ENCODE measurements at places on chromosomes 1 and 21. TPM values are rescaled to one million over a fixed set of nuclear protein-coding genes. Genes with fewer than 3 reads are reported as not detected.

SELENOF gene
- 223 TPM for total RNA-seq

LCE3D gene
- total RNA-seq, result not detected

ASTN1 gene
- total RNA-seq, result under 0.01 TPM

VSIG8 gene
- total RNA-seq, result not detected

ESRRG gene
- total RNA-seq, result 0.52 TPM

REG4 gene
- not detected for total RNA-seq

CLDN17 gene
- total RNA-seq, result not detected

DNA sequence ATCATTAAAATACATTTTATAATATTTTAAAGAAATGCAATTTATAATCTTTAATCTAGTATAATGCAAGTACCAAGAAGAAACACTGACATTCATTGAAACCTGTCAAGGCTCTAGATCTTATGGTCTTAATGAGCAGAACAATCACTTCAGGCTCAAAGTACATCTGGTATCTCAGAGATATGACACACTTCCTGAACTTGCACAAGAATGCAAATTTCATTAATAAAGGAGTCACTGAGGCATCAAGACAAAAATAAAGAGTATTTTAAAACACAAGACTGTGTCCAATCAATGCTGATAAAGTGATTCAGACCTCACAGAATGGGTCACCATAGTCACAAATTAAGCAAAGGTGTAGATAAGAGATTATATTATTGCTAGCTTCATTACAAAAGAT is 178.1 kb downstream of the AK5 start:
- DNase-seq, result peak; percentile 29

DNA sequence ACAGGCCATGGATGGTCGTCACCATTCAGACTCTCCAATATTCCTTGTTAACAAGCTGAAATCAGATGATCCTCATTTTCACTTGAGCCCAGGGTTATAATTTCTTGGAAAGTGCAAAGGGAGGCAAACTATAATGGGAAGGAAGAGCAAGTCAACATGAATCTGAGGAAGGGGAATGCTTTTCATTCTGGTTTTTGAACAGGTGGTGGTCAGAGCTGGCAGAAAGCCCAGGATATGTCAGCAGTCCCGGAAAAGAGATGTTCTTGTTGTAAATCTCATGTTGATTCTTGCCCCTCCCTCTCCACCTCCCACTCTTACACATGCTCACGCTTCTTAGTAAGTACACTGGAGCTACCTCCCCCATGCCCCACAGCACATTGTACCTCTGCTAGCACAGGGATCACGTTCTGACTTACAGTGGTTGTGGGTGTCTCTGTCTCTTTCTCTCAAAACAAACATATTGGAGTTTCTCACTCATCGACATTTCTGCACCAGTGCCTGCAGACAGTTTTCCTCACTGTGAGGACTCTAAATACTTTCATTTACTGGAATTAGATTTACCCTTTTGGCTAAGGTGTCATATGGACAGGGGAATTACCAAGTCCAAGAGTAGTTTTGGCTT is 77.6 kb downstream of the XCL2 start:
- peak; percentile 99 for DNase-seq

DNA sequence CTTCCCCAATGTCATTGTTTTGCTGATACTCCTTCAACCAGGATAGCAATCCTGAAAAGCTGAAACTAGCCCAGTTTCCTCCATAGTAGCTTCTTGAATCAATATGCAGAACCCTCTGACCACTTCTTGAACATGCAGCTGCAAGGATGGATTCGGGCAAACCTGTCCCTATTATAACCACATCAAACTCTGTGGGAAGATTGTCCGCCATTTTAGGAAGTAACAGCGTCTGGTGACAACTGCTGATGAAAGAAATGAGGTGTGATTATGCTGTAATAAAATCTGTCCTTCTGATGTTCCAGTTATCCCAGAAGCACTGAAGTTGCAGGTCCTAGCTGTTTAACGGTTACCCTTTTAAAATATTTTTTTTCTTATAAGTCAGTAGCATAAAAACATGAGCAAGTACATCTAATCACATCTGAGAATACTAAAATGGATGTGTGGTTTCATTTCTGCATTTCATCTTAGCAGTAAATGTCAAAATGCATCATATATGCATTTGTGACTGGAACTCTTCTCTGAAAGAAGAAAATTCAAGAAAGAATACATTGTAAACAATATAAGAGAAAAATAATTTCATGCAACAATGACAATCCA is 4.5 kb downstream of the CHML start:
- no peak for DNase-seq

DNA sequence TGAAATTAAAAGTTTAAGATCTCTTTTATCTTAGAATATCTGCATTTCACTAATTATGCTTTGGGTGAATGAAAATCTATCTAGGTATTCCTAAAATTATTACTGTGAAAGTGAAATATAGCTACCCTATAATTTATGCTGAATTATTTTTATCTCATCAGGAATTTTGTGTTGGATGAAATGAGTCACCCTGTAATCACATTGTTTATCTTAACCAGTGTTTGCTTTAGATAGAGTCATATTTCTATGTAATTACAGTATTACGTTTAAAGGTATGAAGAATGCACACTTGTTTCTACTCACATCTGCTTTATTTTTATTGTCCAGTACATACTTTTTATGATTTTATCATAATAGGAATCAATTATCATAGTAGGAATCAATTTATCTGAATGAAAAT is 249.2 kb downstream of the NCAM2 start:
- no peak for DNase-seq

GRCh38 chr21:27382404-27382803 is 415.5 kb upstream of the ADAMTS5 start:
- DNase-seq, result no peak

DNA sequence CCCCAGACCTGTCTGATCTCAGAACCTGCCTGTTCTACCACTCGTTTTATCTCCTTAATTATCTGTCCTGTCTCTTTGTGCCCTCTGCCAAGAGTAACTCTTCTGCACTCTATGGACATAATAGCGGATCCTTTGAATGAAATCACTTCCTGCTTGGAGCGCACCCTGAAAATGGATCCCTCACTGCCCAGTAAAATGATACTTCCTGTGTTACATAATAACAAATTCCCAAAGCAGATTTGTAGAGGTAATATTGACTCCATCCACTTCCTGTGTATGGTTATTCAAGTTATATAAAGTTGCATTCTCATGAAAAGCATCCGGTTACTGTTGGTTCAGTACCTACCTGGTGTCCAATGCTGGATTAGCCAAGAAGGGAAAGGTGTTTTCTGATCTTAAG is 246.0 kb downstream of the TRABD2B start:
- DNase-seq, result no peak

DNA sequence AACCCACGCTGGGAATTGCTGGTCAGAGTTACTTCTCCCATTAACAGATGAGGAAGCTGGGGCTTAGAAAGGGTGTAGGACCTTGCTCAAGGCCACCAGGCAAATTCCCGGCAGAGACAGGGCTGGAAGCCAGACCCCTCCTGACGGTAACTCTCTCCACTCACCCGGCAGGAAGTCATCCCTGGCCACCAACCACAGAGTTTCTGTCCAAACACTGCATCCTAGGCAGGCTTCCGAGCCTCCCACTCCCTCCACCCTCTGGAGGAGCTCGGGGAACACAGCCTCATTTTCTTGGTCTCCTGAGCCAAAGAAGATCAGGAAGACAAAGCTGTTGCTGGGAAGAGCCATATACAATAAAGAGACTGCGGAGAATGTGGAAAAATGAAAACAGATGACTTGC is 25.0 kb upstream of the ZNF436 start:
- no peak for DNase-seq

- peak; percentile 34 for DNase-seq
These were observed 61.2 kb downstream of the KCNN3 start for GRCh38 chr1:154808909-154809262.

DNA sequence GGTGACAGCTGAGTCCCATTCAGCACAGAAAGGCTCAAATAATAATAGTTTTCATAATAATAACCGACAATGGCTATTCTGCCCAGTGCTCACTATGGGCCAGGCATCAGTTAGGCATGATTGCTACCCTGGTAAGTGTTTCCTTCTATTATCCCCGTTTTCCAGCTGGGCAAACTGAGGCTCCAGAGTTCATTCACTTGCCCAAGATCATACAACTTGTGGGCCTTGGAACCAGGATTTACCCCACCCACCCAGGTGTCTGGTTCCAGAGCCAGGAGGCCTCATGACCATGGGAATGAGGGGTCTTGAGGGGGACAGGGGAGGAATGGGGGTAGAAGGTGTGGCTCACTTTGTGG is 518 bp downstream of the PLOD1 start:
- no peak for DNase-seq

- DNase-seq, result no peak
These were observed 62.6 kb upstream of the ACOT11 start for GRCh38 chr1:54485416-54485815.

GRCh38 chr1:203934027-203934426 is 72.6 kb downstream of the SNRPE start:
- no peak for DNase-seq

- no peak for DNase-seq
These were observed 16.0 kb downstream of the CYYR1 start for GRCh38 chr21:26557106-26557505.

DNA sequence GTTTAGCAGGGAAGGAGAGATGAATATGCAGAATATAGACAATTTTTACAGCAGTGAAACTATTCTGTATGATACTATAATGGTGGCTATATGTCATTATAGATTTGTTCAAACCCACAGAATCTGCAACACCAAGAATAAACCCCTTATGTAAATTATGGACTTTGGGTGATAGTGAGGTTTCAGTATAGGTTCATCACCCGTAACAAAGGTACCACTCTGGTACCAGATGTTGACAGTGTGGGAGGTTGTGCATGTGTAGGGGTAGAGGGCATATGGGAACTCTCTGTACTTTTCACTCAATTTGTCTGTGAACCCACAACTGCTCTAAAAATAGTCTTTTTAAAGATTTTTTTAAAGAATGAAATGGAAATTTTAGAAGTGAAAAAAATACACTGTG is 29.9 kb upstream of the PRDX6 start:
- no peak for DNase-seq

- DNase-seq, result no peak
These were observed 18.6 kb upstream of the LRIF1 start for GRCh38 chr1:110982320-110982719.

DNA sequence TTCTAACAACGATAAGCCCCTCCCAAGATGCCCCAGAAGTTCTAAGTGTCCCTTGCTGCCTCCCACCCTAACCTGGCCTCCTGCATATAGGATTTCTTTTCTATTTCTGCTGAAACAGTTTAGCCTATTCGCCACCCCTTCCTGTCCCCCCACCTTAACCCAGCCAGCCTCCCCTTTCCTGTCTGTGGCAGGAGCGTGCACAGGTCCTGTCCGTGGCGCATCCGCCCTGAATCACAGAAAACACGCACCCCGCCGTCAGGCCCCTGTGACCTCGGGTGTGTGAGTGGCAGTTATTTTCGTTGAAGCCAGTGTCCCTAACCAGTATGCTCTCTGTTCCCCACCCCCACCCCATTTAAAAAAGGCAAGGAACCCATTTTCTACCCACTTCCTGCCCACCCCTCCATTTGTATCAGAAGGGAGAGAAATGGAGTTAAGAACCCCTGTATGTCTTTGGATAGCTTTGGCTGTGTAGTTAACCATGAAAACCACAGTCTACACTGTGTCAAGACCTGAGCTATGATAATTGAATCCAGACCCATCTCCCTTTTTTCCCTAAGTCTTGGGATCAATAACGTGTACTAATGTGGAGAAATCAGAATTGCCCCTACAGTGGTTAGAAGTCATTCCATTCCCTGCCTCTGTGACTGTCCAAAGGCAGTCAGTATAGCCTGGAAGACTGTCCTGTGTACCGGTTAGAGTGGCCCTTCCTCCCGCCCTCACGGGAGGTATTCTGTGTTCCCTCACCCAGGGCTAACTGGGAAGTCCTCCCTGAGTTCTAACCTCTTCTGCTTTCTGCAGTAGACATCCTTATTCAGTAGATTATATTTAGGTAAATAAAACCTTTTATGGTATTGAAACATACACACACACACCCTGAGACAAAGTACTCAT is 1.8 kb downstream of the PLEKHO1 start:
- DNase-seq, result no peak

GRCh38 chr1:19793360-19794046 is 6.2 kb downstream of the TMCO4 start:
- no peak for DNase-seq

GRCh38 chr1:225250432-225250831 is 177.4 kb downstream of the LBR start:
- no peak for DNase-seq

GRCh38 chr21:45655124-45655523 is 11.6 kb downstream of the PCBP3 start:
- DNase-seq, result no peak
